ENCODE measurements at places on chromosomes 6 and 20. TPM values are rescaled to one million over a fixed set of nuclear protein-coding genes. Genes with fewer than 3 reads are reported as not detected.

- no peak overlapping the region for H3K4me3 ChIP-seq
- peaks cover 7% of the 10 kb centered on the region for H3K4me1 ChIP-seq
- DNase-seq, result no peak
- H3K27me3 ChIP-seq, result no peaks in the 10 kb centered on the region
- peak overlapping the region; percentile 62 for H3K27ac ChIP-seq
- no peaks in the 10 kb centered on the region for H3K36me3 ChIP-seq
Measured at GRCh38 chr6:170160628-170161611, 130.0 kb downstream of the DLL1 start.

CBLN4 gene
- not detected for total RNA-seq

SLC22A2 gene
- not detected for total RNA-seq

SLC17A1 gene
- not detected for total RNA-seq

DEFB124 gene
- not detected for total RNA-seq

SIGLEC1 gene
- 0.17 TPM for total RNA-seq

GRCh38 chr20:17229256-17229655 is 2.4 kb downstream of the PCSK2 start:
- H3K4me1 ChIP-seq, result no peaks in the 10 kb centered on the region
- H3K27me3 ChIP-seq, result peaks cover 18% of the 10 kb centered on the region
- H3K27ac ChIP-seq, result no peak overlapping the region

DNA sequence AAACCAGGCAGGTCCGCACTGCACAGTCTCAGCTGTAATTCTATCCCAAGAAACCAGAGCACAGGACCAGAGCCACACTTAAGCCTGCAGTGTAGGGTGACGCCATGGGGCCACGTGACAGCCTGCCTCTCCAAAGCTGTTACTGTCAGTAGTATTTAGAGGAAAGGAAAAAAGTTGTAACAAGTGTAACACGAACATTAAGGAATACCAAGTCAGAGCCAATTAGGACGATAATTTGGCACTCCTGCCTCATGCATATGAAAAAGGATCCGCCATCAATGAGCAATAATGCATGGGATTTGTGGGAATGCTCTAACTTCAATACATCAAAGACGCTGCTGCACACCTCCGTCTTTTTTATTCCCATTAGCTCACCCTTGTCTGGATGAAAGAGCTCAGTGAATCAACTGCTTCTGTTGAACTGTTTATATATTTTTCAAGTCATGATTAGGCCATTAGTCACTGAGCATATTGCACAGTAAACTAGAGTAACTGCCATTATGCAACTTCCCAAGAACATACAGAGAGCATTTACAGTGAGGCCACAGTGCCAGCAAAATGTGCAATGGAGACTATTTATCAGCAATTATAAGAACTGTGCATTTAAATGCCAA is 79.9 kb downstream of the ATXN1 start:
- peak overlapping the region; percentile 58 for H3K27ac ChIP-seq
- no peaks in the 10 kb centered on the region for H3K27me3 ChIP-seq
- DNase-seq, result peak; percentile 91
- H3K4me1 ChIP-seq, result peaks cover 73% of the 10 kb centered on the region
- no peaks in the 10 kb centered on the region for H3K36me3 ChIP-seq

PTPRK gene
- 34.2 TPM for total RNA-seq

SIRPA gene
- 15.3 TPM for total RNA-seq

GRCh38 chr20:23920408-23921325 is 41.1 kb upstream of the CST5 start:
- 0 out of 2 replicates have a peak, but pooled peaks cover 11% of the 10 kb centered on the region for H3K27me3 ChIP-seq
- no peak for DNase-seq
- H3K4me3 ChIP-seq, result no peak overlapping the region
- no peaks in the 10 kb centered on the region for H3K36me3 ChIP-seq

ADGB gene
- not detected for total RNA-seq

GRCh38 chr6:53679446-53679933 is 13.9 kb upstream of the KLHL31 start:
- no peak overlapping the region for H3K27ac ChIP-seq
- no peaks in the 10 kb centered on the region for H3K36me3 ChIP-seq
- H3K4me1 ChIP-seq, result peaks cover 3% of the 10 kb centered on the region
- H3K27me3 ChIP-seq, result no peaks in the 10 kb centered on the region
- no peak overlapping the region for H3K4me3 ChIP-seq
- DNase-seq, result peak; percentile 60

- H3K27ac ChIP-seq, result no peak overlapping the region
- H3K27me3 ChIP-seq, result no peaks in the 10 kb centered on the region
- peaks cover 4% of the 10 kb centered on the region for H3K4me1 ChIP-seq
- H3K4me3 ChIP-seq, result no peak overlapping the region
- DNase-seq, result no peak
- H3K36me3 ChIP-seq, result peaks cover 77% of the 10 kb centered on the region
Measured at GRCh38 chr6:33693186-33694105, 18.1 kb downstream of the UQCC2 start.

EPHA7 gene
- not detected for total RNA-seq

GRCh38 chr6:20658516-20658915 is 124.3 kb downstream of the CDKAL1 start:
- H3K27me3 ChIP-seq, result no peaks in the 10 kb centered on the region
- no peaks in the 10 kb centered on the region for H3K4me1 ChIP-seq
- H3K4me3 ChIP-seq, result no peak overlapping the region
- no peak for DNase-seq
- H3K36me3 ChIP-seq, result no peaks in the 10 kb centered on the region

CCR6 gene
- not detected for total RNA-seq

GRCh38 chr20:41306061-41306727 is 11.3 kb downstream of the ZHX3 start:
- no peak overlapping the region for H3K4me3 ChIP-seq
- H3K36me3 ChIP-seq, result no peaks in the 10 kb centered on the region
- no peak overlapping the region for H3K27ac ChIP-seq
- H3K4me1 ChIP-seq, result no peaks in the 10 kb centered on the region
- DNase-seq, result no peak

- H3K4me3 ChIP-seq, result no peak overlapping the region
- H3K36me3 ChIP-seq, result no peaks in the 10 kb centered on the region
- no peak for DNase-seq
- H3K27ac ChIP-seq, result no peak overlapping the region
- H3K27me3 ChIP-seq, result no peaks in the 10 kb centered on the region
- no peaks in the 10 kb centered on the region for H3K4me1 ChIP-seq
Measured at GRCh38 chr20:58402827-58403226, 13.8 kb downstream of the VAPB start.

DNA sequence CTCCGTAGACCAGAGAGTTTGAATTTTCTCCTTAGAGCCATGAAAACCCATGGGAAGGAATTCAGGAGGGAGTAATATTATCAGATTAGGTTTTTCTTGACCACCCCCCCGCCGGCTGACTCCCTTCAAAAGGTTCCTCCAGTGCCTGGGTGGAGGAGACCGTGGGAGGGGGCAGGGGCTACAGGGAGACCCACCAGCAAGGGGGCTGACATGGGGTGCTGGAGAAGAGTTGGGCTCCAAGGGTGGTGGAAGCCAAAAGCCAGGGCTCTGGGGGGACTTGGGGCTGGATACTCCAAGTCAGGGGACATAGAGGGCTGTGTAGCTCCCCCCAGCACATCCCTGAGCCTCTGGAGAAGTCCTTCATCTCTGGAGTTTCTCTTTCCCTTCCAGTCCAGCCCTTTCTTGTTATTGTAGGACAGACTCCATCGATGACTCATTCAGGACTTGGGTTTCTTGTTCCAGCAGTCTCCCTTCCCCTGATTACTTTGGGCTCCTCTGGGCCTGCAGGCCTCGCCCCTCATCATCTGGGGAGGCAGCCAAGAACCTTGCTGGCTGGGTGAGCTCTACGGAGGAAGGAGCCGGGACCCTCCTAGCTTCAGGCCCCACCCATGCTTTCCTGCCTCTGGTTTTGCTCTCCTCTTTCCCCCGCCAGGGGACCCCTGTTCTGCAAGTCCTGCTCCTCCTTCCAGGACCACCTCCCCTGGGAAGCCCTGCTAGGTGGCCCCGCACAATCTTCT is 10.5 kb upstream of the KIAA1755 start:
- H3K27me3 ChIP-seq, result no peaks in the 10 kb centered on the region
- no peaks in the 10 kb centered on the region for H3K36me3 ChIP-seq
- H3K27ac ChIP-seq, result no peak overlapping the region
- peak; percentile 26 for DNase-seq

FAM217A gene
- total RNA-seq, result not detected

DNA sequence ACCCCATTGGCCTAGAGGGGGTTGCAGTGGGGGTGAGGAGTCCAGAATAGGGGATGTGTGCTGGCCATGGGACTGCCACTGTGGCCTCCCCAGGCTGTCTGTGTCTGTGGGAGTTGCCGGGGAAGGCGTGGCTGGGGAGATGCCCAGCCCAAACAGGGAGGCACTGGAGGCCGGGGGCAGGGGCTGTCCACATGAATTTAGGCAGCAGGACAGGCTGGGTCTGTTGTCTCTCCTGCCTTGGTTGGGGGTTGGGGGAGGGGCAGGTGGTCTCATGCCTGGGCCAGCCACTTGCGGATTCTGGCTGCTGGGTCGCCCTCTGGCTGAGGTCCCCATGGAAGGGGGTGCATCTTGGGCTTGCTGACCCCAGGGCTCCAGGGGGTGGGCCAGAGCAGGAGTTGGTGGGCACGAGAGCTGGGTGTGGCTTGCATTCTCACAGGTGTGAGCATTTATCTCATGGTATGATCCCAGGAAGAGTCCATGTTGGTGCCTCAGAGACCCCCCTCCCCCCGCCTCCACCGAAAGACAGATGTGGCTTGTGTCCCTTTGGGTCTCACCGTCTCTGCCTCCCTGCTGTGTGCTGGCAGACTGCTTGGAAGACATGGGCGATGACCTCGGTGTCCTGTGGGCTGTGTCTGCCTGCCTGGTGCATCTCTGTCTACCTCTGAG is 4.0 kb downstream of the SOX18 start:
- DNase-seq, result no peak
- H3K27me3 ChIP-seq, result no peaks in the 10 kb centered on the region
- H3K4me1 ChIP-seq, result peaks cover 32% of the 10 kb centered on the region
- H3K27ac ChIP-seq, result peak overlapping the region; percentile 48
- no peaks in the 10 kb centered on the region for H3K36me3 ChIP-seq

DNA sequence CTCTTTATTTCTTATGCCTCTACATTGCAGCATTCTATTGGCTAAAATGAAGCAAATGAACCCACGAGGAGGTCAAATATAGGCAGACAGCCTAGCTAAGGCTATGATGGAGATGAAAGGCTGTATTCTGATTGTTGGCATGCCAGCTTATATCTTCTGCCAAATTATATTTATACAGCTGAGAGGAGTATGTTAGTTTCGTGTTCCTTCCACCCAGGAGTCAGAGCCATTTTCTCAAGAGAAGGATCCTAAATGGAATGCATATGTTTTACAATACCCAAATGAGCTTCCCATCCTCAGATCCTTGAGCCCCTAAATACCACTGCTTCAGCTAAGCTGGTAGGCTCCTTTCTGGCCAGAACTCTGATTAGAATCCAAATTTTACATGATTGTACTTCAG is 178.4 kb upstream of the HDDC2 start:
- H3K27ac ChIP-seq, result no peak overlapping the region
- H3K4me1 ChIP-seq, result no peaks in the 10 kb centered on the region
- DNase-seq, result no peak
- no peaks in the 10 kb centered on the region for H3K36me3 ChIP-seq

CCN6 gene
- not detected for total RNA-seq

DNA sequence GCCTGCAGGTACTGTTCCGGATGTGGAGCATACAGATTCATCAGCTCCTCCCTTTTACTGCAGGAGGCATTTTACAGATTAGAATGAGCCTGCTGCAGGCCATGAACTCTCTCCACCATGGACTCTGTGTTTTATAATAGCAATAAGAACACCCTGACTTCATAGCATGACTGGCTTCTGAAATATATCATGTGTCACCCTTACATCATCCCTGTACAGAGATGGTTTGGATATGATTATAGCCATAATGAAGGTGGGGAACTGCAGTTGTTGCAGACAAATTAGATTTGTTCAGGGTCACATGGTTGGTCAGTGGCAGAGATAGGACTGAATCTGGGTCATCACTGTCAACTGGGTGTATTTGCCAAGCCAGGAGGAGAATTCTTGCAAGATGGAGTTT is 100.7 kb downstream of the FOXO3 start:
- H3K27me3 ChIP-seq, result no peaks in the 10 kb centered on the region
- DNase-seq, result no peak
- H3K4me1 ChIP-seq, result no peaks in the 10 kb centered on the region
- no peak overlapping the region for H3K4me3 ChIP-seq
- peaks cover 2% of the 10 kb centered on the region for H3K36me3 ChIP-seq

GRCh38 chr6:87904011-87904410 is 143.6 kb upstream of the SPACA1 start:
- no peak overlapping the region for H3K27ac ChIP-seq
- peaks cover 6% of the 10 kb centered on the region for H3K27me3 ChIP-seq
- H3K36me3 ChIP-seq, result no peaks in the 10 kb centered on the region
- H3K4me1 ChIP-seq, result no peaks in the 10 kb centered on the region
- no peak overlapping the region for H3K4me3 ChIP-seq

MRPL14 gene
- total RNA-seq, result 69.6 TPM

DNA sequence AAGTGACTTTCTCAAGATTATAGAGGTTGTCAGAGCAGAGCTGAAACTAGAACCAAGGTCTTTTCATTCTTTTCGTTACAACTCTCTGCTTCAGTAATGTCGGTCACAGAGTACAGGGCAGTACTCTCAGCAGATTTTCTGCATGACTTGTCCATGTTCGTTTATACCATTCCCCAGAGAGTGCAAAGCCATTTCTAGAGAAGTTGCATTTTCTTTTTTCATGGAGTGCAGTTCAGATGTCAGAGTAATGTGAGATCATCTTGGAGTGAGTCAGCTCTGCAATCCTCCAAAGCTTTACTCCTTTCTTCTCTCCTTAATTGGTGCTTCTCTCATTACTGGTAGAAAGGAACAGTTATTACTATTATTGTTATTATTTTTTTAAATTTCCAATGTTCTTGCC is 115.6 kb upstream of the B3GAT2 start:
- H3K36me3 ChIP-seq, result no peaks in the 10 kb centered on the region
- H3K27ac ChIP-seq, result no peak overlapping the region
- H3K4me3 ChIP-seq, result no peak overlapping the region
- DNase-seq, result no peak
- no peaks in the 10 kb centered on the region for H3K27me3 ChIP-seq

PKIB gene
- 24.0 TPM for total RNA-seq

- 0 out of 2 replicates have a peak overlapping the region, but pooled peaks have one; percentile 14 for H3K27ac ChIP-seq
- H3K27me3 ChIP-seq, result no peaks in the 10 kb centered on the region
- H3K36me3 ChIP-seq, result no peaks in the 10 kb centered on the region
- no peak for DNase-seq
Measured at GRCh38 chr20:45826381-45827019, 612 bp downstream of the TNNC2 start.

DNA sequence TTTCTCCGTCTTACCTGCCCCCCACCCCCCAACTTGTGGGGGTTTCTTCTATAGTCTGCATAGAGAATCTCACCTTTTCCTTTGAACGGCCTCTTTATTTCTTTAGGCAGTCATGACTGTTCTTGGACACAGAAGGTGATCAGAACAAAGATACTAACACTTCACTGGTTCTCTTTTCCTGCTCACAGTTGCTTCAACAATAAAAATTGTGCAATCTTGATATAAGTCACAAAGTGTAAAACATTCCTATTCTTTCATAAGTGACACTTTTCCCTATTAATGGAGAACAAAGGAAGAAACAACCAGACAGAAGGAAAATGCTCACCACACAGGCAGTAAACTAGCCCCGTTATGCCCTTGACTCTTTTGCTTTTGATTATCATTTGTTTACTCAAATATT is 238.4 kb upstream of the QKI start:
- H3K27ac ChIP-seq, result no peak overlapping the region
- no peaks in the 10 kb centered on the region for H3K27me3 ChIP-seq
- no peak for DNase-seq
- H3K4me1 ChIP-seq, result no peaks in the 10 kb centered on the region

HCRTR2 gene
- total RNA-seq, result not detected

GRCh38 chr6:165159460-165159859 is 149.9 kb downstream of the C6orf118 start:
- no peaks in the 10 kb centered on the region for H3K4me1 ChIP-seq
- H3K27me3 ChIP-seq, result no peaks in the 10 kb centered on the region
- H3K27ac ChIP-seq, result no peak overlapping the region
- no peak overlapping the region for H3K4me3 ChIP-seq
- no peaks in the 10 kb centered on the region for H3K36me3 ChIP-seq
- no peak for DNase-seq

All from HCT116 (cell line).